Stimulated activated CD8-positive, alpha-beta memory T cell treated with anti-CD3 and anti-CD28 coated beads, Interleukin-2, amount 100 ng/mL, for 48 hours (primary cell): ENCODE measurements at places on chromosomes 5 and 9.

GRCh38 chr5:116492776-116493175, 81.8 kb downstream of the SEMA6A start:
- DNase-seq, result no peak

GRCh38 chr9:115086886-115087285, 31.1 kb downstream of the TNC start:
- DNase-seq, result no peak

DNA sequence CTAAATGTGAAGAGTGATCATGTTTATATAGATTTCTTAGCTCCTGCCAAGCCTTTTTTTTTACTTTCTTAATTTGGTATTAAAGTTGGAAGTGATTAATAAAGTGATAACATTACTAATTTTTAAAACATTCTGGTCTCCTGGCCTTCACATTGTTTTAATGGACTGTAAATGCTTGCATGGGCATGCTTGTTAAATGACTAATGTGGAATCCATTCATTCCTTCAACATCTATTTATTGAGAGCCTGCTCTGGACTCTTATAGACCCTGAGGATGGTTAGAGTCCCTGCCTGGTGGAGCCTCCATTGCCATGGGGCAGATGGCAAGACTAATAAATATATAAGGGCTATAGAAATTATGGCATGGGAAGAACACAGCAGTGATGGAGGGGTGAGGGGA, 103.5 kb downstream of the NTRK2 start:
- DNase-seq, result no peak

- DNase-seq, result no peak
These were observed 14.4 kb downstream of the EXOC3 start for GRCh38 chr5:457195-457961.

GRCh38 chr5:39801306-39801705, 376.5 kb upstream of the DAB2 start:
- no peak for DNase-seq

GRCh38 chr5:63053019-63053638, 474.5 kb downstream of the LRRC70 start:
- no peak for DNase-seq

- DNase-seq, result no peak
These were observed 402.9 kb downstream of the ENC1 start for GRCh38 chr5:74237571-74238145.

GRCh38 chr9:3012245-3012644, 168.3 kb upstream of the PUM3 start:
- DNase-seq, result no peak
